ENCODE measurements at places on chromosomes 12 and 14. TPM values are rescaled to one million over a fixed set of nuclear protein-coding genes. Genes with fewer than 3 reads are reported as not detected.

The ACSS3 gene
- 2.9 TPM for total RNA-seq

The AQP6 gene
- total RNA-seq, result not detected

The IGF1 gene
- not detected for total RNA-seq

The NR4A1 gene
- 2.8 TPM for total RNA-seq

The APOF gene
- total RNA-seq, result not detected

The DPY19L2 gene
- total RNA-seq, result under 0.01 TPM

The ASCL1 gene
- total RNA-seq, result not detected

The PPP1R1A gene
- not detected for total RNA-seq

The GLIPR1L1 gene
- not detected for total RNA-seq

The KLRF1 gene
- 0.48 TPM for total RNA-seq

The PTCSC3 gene
- total RNA-seq, result not detected

The KLHL33 gene
- not detected for total RNA-seq

The CD163L1 gene
- total RNA-seq, result 1.4 TPM

The PXN gene
- total RNA-seq, result 34.9 TPM

The KRT85 gene
- total RNA-seq, result not detected

The KLRG1 gene
- not detected for total RNA-seq

The AKT1 gene
- 138 TPM for total RNA-seq

The MARCHF9 gene
- total RNA-seq, result 7.7 TPM

The GNPNAT1 gene
- 58.2 TPM for total RNA-seq

The NUBPL gene
- 11.8 TPM for total RNA-seq

The INHBC gene
- total RNA-seq, result not detected

The BRI3BP gene
- total RNA-seq, result 16.6 TPM

The RIMKLB gene
- total RNA-seq, result 16.4 TPM

The VSIG10 gene
- 15.2 TPM for total RNA-seq

The IL22 gene
- total RNA-seq, result not detected

The OR6C75 gene
- not detected for total RNA-seq

The IL26 gene
- total RNA-seq, result not detected

The LALBA gene
- not detected for total RNA-seq

The KRT78 gene
- total RNA-seq, result 1.3 TPM

Data from tracheal epithelial cell (primary cell).